CD4-positive, alpha-beta T cell (primary cell): ENCODE measurements at places on chromosomes 16 and 17. TPM values are rescaled to one million over a fixed set of nuclear protein-coding genes. Genes with fewer than 3 reads are reported as not detected.

The C16orf89 gene
- not detected for total RNA-seq

The ITGAD gene
- not detected for total RNA-seq

The SLC13A5 gene
- total RNA-seq = not detected

The CHAD gene
- not detected for total RNA-seq

The ZFHX3 gene
- 0.64 TPM for total RNA-seq

The RSKR gene
- 13.7 TPM for total RNA-seq

The ENPP7 gene
- not detected for total RNA-seq

The RNF222 gene
- 1.2 TPM for total RNA-seq

The KRTAP1-5 gene
- total RNA-seq = not detected

The AOC2 gene
- 2.5 TPM for total RNA-seq

The FOXN1 gene
- total RNA-seq = not detected
